ENCODE measurements at places on chromosomes 1 and 21.

GRCh38 chr21:16455526-16455925 is 725.7 kb downstream of the USP25 start:
- no peak for DNase-seq

DNA sequence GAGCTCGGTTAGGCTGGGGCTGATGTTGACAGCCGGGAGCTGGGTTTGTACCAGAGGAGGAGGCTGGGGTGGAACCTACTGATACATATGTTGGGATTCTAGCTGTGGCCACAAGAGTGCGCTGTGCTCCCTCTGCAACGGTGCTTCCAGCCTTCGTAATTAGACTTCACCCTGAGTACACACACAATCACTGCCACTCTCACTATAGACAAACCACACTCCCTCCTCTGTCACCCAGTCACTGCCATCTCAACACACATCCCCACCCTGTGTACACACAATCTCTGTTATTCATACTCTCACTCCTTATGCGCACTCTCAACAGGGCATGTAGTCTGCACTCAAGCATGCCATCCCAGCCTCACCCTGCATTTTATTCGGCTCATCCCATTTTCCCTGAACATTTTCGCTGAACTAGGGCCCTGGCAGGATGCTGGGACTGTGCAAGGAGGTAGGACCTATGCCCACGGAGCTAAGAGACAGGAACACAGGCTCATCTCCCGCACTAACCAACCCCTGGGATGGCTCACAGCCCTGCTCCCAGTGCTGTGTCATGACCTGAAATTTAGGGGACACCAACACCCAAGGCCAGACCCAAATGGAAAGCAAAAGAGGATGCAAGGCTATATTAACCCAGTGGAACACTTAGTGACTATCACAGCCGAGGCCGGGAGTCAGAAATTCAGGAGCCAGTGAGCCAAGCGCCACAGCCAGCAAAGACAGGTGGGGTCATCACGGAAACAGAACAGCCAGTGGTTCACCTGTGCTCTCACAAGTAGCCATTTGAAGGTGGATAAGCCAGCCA is 5.7 kb downstream of the GJB3 start:
- DNase-seq: peak; percentile 84

DNA sequence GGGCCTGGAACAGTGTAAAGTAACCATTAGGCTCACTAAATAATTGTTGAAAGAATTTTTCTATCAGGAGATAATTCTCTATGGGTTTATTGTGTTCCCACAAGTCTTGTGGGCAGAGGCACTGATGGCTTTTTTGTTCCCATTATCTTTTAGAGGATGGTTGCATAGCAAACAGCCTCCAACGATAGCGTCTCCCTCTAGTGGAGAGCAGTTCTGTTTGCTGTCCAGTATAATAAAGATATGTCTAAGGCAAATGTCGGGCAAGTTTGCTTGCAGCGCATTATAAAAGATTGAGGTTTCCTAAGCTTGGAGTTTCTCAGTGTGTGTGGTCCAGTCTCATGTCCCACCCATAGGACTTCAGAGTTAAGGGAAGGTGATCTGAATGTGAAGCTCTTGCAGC is 1.3 kb upstream of the SLC6A17 start:
- DNase-seq: no peak

GRCh38 chr1:29752141-29752540 is 515.8 kb downstream of the PTPRU start:
- DNase-seq: no peak

DNA sequence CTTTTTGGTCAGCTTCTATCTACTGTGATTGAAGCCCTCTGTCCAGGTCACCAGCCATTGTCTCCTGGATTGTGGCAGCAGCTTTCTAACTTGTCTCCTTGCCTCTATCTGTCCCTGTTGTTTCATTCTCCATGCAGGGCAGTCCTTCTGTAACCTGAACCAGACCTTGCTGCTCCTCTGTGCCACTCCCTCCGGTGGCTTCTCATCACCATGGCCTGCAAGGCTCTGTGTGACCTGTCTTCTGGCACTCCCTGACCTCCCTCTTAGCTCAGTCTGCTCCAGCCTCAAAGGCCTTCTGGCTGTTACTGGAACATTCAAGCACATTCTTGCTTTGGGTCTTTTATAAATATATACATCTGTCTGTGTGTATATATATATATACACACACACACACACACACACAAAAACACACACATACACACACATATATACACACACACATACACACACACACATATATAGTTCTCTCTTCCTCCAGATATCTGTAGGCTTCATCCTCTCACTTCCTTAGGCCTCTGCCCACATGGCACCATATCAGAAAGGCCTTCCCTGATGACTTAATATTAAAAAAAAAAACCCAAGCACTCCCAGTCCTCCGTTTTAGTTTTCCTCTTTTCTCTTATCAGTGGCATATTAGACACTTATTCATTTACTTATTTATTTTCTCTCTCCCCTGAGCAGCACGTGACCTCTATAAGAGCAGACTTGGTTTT is 21.2 kb upstream of the JUN start:
- DNase-seq: no peak

GRCh38 chr1:152325111-152325510 is at the start of gene FLG:
FLG (minus strand) TSS chr1:152325239; CDS start chr1:152315456, 9,783 bp downstream.
- DNase-seq: no peak

- no peak for DNase-seq
Measured at GRCh38 chr1:44862829-44863401, 19.9 kb upstream of the PTCH2 start.

GRCh38 chr1:116769561-116769977 is 15.3 kb downstream of the CD2 start:
- no peak for DNase-seq

DNA sequence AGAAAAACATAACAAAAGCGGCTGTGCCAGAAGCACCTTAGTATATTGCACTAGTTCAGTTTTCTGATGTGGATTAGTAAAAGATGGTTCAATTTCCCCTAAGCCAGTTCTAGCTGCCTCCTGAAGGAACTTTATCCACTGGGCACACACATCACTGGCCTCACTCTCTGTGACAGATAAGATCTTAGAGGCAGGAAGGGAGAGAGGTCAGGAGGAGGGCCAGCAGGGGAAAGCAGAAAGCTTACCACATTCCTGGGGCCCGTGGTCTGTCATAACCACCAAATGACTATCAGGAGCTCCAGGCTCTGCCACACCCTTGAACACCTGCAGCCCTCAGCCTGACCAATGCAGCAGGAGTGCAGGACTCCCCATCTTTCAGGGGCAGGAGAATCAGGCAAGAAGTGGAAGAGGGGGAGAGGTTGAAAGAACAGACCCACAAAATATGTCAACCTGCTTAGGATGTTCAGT is 37.8 kb downstream of the LRRC71 start:
- no peak for DNase-seq

DNA sequence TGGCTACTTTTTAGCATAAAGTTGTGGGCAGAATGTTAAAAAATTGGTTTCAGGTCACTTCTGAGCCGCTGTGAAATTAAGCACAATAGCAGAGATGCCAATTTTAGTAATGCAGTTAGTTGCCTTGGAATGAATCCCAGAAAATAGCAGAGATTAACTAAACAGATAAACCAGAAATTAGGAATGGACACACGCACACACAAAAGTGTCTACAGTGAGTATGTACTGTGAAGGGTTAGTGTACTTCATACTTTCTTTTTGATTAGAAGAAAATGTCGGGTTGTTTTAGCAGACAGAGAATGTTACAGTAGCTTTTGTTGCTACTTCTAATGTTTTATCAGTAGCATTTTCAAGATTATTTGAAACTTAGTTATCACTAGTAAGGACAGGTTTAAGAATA is 106.7 kb downstream of the LEPR start:
- DNase-seq: peak; percentile 11

GRCh38 chr1:20322825-20323612 is 32.3 kb downstream of the VWA5B1 start:
- DNase-seq: no peak

DNA sequence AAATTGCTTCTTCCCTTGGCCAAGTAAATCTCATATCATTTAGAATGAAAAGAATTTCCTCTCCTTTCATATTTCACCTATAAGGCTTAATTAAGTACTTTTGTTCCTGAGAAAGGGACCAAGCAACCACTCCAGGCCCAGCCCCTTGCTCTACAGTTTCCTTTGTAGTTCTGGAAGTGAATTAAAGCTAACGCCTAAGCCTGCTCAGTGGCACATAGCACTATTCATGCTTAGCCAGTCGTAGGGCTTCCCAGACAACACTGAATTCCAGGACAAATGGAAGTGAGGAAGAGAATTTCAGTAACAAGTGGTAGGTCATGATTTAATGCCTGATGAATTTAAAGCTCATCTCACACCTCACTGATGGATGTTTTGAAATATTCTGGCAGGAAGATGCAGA is 73.3 kb downstream of the RPAP2 start:
- no peak for DNase-seq

DNA sequence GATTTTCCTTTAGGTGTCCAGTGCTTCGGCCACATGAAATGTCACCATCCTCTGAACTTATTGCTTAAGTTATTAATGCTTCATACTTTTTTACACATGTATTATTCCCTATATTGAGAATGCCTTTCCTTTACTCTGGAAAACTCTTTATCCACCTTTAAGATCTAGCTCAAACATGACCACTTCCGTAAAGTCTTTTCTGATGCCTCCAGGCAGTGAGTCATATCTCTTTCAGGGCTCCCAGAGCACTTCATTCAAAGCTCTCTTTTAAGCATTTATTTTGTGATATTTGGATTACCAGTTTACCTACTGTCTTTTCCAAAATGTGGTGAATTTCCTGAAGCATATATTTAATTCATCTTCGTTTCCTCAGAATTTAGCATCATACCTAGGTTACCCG is 178.9 kb downstream of the HS2ST1 start:
- no peak for DNase-seq

GRCh38 chr1:97089173-97089572 is 367.6 kb downstream of the PTBP2 start:
- no peak for DNase-seq

DNA sequence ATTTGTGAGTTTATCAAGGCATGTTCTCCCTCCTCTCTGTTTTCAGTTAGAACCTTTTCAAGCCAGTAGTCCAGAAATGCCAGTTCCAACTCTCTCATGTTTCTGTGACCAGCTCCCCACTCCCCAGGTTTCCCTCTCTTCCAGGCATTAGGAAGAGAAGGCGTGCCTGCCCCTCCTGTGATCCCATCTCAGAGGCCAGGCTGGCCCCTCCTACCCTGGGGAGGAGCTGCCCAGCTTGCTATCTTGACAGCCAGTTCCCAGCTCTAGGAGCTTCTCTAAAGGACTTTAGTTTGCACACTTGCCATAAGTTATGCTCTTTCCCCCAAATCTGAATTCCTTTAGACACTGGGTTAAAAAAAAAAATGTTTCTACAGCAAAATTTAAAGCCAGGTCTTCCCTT is 8.9 kb downstream of the HYI start:
- no peak for DNase-seq

- DNase-seq: no peak
Measured at GRCh38 chr1:88168126-88168525, 515.9 kb upstream of the PKN2 start.

GRCh38 chr21:38725196-38726157 is 80.3 kb upstream of the ETS2 start:
- no peak for DNase-seq

GRCh38 chr1:224287714-224288113 is 42.3 kb downstream of the NVL start:
- peak; percentile 34 for DNase-seq

- no peak for DNase-seq
Measured at GRCh38 chr1:46501528-46501927, 11.9 kb downstream of the DMBX1 start.

All from frontal cortex (tissue), 4 donors.